ENCODE measurements at places on chromosomes 2 and 18.

- DNase-seq: no peak
Observed at GRCh38 chr18:73244401-73244800, 376.6 kb upstream of the NETO1 start.

- no peak for DNase-seq
Observed at GRCh38 chr2:105473011-105473410, 74.2 kb upstream of the FHL2 start.

- DNase-seq: no peak
Observed at GRCh38 chr18:23512641-23513040, 9.3 kb downstream of the RMC1 start.

- no peak for DNase-seq
Observed at GRCh38 chr2:33570681-33571080, 28.4 kb downstream of the FAM98A start.

DNA sequence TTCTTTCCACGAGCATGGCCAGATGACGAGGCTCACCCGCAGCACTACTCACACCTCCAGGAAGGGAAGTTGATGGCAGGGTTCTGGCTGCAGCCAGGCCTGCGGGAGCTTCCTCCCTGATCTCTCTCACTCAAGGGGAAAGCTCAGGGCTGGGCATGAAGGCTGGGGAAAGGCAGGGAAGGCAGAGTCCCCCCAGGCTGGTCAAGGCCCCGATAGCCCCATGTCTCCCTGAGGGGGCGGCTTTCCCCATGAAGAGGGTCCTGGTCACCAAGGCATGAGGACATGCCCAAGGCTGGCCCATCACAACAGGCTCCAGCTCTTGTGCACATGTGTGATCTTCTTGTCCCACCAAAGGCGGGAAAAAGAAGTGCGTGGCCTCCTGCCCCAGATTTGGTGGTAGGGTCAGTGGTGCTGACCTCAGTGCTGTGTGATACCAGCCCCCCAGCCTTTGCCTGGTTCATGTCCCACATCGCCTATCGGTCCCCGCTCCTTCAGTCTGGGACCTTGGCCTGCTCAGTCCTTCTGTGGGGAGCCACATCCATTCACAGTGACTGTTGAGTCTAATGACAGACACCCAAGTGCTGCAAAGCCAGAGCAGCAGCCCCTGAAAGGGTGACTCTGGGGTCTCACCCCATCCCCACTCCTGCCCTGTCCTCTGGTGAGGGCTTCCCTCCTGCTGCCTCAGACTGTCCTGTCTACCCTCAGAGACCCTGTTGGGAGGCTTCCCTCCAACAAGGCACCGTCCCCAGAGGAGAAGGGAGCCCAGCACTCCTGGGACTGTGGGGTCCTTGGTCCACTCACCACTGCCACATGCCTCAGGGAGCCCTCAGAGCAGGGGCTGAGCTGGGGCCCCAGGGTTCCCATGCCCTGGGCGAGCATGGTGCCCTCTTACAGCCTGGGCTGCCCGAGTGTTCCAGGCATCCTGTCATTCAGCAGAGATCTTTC lies 49.8 kb upstream of the ALPP start:
- peak; percentile 36 for DNase-seq

- DNase-seq: no peak
Observed at GRCh38 chr2:205001300-205001966, 456.2 kb downstream of the PARD3B start.

DNA sequence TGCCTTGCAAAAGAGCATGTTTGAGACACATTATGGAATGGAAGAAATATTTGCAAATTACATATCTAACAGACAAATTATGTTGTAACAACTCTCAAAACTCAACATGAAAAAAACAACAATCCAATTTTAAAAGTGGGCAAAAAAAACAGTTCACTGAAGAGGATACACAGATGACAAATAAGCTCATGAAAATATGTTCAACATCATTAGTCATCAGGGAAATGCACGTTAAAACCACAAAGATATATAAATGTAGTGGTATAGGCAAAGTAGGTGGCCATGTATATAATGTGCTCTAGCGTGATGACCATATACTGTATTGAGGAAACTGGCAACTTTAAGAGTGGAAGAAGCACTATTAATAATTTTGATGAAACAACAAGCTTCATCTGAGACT lies 220.1 kb downstream of the IRS1 start:
- DNase-seq: no peak

DNA sequence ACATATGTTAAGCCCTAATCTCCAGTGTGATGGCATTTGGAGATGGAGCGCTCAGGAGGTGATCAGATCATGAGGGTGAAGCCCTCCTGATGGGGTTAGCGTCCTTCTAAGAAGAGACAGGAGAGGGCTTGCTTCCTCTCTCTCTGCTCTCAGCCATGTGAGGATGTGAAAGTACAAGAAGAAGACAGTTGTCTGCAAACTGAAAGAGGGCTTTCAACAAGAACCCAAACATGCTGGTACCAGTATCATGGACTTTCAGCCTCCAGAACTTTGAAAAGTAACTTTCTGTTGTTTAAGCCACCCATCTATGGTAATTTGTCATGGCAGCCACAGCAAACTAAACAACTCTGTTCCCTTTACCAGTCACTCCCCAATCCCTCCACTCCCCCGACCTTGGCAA lies 47.4 kb downstream of the CACNB4 start:
- no peak for DNase-seq

DNA sequence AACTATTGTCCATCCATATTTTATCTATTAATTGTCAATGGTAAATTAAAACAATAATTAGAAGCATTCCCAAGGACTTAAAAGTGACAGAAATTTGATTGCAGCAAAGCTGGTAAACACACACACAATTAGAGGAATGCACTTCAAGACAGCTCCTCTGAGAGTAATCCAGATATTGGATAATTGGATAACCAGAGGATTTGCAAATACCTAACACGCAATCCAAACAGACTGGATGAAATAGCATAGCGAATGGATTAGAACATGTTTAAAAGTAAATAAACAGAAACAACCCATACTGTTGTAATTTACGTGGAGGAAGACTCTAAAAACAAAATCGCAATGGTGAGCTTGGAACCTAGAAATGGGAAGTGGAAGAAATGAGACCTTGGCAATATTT lies 239.8 kb downstream of the METTL4 start:
- no peak for DNase-seq

- no peak for DNase-seq
Observed at GRCh38 chr2:171587132-171587531, 64.9 kb downstream of the CYBRD1 start.

DNA sequence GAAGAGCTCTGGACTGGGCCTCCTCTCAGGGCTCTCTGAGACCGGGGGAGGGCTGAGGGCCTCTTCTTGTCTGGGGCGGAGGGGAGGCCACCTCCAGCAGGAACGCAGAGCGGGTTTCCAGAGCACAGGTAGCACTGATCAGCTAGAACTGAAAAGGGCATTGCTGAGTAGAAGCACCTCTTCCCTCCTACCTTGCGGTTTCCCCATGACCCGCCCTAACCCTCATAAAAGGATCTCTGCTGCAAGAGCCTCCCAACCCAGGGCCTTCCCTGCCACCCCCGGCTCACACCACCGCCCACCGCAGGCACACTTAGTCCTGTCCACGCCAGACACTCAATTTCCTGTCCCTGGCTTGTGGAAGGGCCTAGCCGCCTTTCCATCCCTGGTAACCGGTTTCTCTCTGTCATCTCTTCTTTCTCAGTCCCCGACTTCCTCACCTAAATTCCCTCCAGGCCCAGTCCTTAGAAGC lies 966 bp downstream of the ADCY3 start:
- DNase-seq: peak; percentile 63

GRCh38 chr2:188235364-188235763 lies 56.3 kb upstream of the GULP1 start:
- DNase-seq: no peak

DNA sequence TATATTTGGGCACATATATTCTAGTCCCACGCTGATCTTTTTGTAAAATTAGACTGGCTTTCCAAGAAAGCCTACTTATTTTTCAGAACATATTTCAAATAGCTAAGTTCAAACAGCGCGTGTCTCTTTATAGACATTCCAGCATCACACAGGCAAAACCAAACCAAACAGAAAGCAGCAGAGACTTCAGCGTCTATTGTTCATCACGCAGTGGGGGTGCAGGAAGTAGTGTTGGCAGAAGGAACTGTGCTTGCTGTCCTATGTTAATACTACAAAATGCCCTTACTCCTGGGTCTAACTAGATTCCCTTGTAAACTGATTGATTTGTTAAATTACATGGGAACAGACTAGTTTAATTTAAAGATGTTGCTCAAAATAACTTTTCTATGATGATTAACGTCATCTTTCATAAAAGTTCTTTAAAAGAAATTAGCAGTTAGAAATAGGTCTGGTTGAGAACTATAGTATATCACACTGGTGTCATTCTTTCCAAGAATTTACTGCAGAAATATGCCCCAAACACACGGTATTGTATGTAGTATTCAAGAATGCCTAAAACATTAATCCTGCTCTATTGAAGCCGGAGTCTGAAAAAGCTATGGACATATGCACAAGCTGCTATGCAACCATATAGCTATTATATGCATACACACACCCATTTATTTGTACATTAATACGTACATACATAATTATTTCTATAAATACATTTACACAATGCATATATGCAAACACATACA lies 436.3 kb downstream of the CBLN2 start:
- no peak for DNase-seq

- no peak for DNase-seq
Observed at GRCh38 chr18:31487246-31488015, 10.5 kb upstream of the DSG2 start.

DNA sequence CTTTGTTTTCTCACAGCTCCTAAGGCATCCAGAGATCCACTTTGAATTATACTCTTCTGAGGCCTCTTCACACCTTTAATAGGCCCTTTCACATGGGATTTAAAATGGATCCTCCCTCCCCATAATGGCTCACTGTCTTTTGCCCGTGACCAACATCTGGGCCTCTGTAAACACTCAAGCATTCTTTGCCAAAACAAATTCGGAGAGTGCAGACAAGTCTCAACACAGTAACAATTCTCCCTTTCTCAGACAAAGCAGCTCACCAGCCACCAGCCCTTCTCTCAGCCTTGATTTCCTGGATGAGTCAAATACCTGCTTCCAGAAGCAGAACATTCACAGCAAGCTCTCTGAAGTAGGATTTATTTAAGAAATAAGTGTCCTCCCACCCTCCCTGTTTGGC lies 14.0 kb upstream of the IMP4 start:
- no peak for DNase-seq

DNA sequence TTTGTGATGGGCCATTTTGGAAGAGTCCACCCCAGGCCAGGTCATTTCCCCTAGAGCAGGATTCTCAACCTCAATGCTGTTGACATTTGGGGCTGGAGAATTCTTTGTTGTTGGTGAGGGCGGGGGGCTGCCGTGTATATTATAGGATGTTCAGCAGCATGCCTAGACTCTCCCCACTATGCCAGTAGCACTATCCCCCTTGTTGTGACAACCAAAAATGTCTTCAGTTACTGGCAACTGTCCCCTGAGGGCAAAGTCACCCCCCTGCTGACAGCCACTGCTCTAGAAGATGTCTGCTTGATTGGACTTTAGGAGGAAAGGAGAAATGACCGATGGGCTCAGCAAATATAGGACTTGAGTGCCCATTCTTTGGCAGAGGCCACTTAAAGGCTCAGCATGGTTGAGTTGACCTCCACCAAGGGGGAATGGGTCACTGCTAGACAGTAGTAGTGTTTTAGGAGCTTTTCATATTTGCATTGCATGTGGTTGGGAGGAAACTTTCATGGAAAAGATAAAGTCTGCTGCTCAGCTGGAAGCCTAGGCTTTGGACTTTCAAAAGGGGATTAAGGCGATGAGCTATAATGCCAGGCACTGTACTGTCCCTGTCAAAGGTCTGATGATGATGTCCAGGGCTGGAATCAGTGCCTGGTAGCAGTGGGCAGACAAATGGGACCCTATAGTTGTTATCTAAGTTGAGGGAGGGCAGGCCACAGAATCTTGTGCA lies 61.1 kb upstream of the MCFD2 start:
- DNase-seq: no peak

DNA sequence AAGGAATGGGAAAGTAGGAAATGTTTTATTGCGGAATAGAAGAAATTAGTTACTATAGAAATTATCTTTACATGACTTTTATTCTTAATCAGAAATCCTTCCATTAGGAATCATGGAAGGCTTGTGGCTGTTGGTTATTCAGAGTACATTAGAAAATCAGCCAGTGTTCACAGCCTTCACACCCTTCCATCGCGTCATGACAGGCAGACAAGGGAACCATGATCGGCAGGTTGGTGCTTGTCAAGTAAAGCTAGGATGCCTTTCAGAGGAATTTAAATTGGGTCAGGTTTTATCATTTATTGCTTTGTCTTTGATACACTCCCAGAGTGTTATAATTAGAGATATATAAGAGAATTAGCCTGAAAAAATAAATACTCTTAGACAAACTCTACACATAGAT lies 400.6 kb downstream of the THSD7B start:
- DNase-seq: no peak

DNA sequence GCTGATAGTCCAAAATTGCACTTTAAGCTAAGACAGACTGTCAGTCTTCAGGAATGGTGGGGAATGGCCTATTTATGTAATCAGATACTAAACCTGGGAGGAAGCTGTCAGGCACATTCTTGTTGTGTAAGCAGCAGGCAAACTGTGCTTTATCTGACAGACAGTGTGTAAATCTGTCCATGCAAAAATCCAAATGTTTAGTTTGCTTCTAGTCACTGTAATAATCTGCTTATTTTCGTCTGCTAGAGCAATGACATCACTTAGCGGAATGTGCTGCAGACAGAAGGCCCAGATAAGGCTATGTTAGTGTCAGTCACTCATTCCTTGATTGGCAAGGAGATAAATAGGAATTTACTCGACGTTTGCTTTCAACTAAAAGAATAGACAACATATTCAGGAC lies 263.5 kb downstream of the ZNF407 start:
- no peak for DNase-seq

DNA sequence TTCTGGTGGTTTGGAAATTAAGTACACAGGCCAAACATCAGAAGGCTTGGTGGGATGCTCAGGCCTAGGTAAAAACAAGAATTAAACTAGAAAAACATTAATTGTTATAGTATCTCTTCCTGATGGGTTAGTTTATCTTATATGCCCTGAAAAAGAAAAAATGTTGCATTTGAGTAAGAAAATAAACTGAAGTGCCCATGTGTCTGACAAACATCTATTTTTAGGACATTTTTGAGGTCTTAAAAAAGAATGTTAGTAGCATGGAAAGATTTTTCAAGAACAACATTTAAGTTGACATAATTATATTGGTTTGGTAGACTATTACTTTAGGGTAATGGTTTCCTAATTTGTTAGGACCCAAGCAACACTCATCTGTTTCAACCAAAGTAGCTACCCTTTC lies 140.1 kb upstream of the RND3 start:
- DNase-seq: no peak

DNA sequence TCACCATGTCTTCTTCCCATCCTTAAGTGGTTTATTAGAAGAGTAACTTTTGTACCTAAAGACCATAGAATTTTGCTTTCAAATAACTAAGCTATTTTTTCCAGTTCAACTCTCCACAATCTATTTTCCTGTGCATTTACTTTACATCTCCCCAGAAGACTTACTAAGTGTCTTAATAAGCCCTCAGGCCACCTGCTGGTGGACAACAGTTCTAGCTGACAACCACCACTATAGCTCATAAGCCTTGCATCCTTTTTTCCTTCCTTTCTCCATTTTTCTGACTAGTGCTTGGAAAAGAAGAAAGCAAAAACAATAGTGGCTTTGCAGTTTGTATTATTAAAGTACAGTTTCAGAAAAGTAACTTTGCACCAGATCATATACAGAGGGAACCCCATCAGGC lies 149.5 kb upstream of the TMEM200C start:
- DNase-seq: no peak
